ENCODE measurements at places on chromosomes 11 and 22. TPM values are rescaled to one million over a fixed set of nuclear protein-coding genes. Genes with fewer than 3 reads are reported as not detected.

- peaks cover 6% of the 10 kb centered on the region for H3K36me3 ChIP-seq
- H3K4me3 ChIP-seq = no peak overlapping the region
- H3K27ac ChIP-seq = no peak overlapping the region
- H3K27me3 ChIP-seq = peaks cover 9% of the 10 kb centered on the region
Measured at GRCh38 chr22:20009018-20009491, 7.6 kb downstream of the ARVCF start.

GRCh38 chr11:118806400-118806799, 15.4 kb upstream of the DDX6 start:
- no peaks in the 10 kb centered on the region for H3K4me1 ChIP-seq
- no peak for DNase-seq
- peaks cover 14% of the 10 kb centered on the region for H3K27me3 ChIP-seq
- H3K36me3 ChIP-seq = no peaks in the 10 kb centered on the region
- no peak overlapping the region for H3K27ac ChIP-seq
- no peak overlapping the region for H3K4me3 ChIP-seq

GRCh38 chr22:44360668-44361381, 48.1 kb upstream of the SHISAL1 start:
- no peaks in the 10 kb centered on the region for H3K36me3 ChIP-seq
- H3K27me3 ChIP-seq = peaks cover 17% of the 10 kb centered on the region

Gene DEFB131B
- total RNA-seq = not detected

Gene PATE2
- not detected for total RNA-seq
